ENCODE measurements at places on chromosomes 16 and 17.
A peak's percentile ranks its signal among the peaks of the same experiment; 100 is the strongest.

GRCh38 chr16:86610779-86611524, 32.6 kb downstream of the FOXL1 start:
- DNase-seq, result no peak

DNA sequence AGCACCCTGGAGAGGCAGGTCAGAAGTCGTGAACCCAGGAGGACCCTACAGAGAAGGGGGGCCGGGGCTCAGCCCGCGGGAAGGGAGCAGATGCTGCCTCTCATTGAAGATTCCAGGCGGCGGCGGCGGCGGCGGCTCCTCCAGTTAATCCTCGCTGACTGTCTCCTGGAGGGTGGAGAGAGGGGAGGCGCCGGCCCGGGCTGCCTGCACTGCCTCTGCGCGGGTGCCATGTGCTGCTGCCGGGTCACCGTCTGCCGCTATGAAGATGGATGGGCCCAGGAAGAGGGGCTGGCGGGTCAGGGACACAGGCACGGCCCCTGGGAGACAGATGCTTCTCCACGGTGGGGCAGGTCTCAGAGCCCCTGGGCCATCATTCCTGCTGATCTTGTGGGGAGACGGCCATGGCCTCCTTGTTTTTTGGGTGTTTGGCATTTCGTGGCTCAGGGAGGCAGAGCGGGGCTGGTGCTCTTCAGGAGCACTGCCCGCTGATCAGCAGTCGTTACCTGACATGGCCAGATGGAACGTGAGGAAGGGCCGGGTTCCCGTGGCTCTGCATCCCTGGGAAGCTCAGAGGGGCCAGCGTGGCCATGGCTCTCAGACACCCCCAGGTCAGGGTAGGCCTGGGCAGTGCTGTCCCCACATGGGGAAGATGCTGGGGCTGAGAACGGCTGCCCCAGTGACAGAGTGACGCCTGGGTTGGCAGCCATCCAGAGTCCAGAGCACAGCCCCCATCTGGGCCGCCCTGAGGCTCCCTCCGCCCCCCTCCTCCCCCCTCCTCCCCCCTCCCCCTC, 36.1 kb downstream of the GINS2 start:
- no peak for DNase-seq

GRCh38 chr17:28328325-28328724, 6.9 kb downstream of the IFT20 start:
- no peak for DNase-seq

DNA sequence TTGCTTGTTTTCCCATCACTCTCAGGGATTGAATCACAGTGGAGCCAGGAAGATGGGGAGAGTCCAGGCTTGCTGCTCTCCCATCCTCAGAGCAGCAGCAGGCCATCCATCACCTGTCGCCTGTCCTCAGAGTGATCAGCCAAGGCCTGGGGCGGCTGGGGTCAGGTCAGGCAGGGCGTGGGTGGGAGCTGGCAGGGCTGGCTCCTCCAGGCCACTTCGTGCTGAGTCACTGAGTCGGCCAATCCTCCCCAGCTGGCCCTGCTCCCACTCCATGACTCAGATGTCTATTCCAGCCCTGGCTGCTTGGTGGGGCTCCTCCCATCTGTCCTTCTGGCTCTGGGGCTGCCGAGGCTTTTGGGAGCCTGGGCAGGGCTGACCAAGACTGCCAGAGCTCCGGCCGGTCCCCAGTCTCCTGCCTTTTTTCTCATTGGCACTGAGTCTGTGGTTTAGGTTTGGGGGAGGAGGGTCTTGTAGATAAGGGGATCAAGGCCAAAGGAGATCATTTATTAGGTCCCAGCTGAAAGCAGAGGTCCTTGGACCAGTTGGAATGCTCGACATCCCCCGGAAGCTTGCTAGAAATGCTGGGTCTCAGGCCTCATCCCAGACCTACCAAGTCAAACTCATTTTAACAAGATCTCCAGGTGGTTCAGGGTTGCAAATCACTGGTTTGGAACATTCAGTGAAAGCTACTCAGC, 72.7 kb downstream of the ABCC1 start:
- peak; percentile 96 for DNase-seq

GRCh38 chr17:39889200-39889599, 21.2 kb downstream of the ZPBP2 start:
- no peak for DNase-seq

- no peak for DNase-seq
Observed at GRCh38 chr16:1372292-1372950, 20.7 kb downstream of the GNPTG start.

- no peak for DNase-seq
Observed at GRCh38 chr16:24610416-24610755, 71.0 kb downstream of the RBBP6 start.

GRCh38 chr17:46078675-46079074, 79.6 kb downstream of the STH start:
- no peak for DNase-seq

GRCh38 chr16:79076047-79076767, 524.3 kb downstream of the MAF start:
- no peak for DNase-seq

DNA sequence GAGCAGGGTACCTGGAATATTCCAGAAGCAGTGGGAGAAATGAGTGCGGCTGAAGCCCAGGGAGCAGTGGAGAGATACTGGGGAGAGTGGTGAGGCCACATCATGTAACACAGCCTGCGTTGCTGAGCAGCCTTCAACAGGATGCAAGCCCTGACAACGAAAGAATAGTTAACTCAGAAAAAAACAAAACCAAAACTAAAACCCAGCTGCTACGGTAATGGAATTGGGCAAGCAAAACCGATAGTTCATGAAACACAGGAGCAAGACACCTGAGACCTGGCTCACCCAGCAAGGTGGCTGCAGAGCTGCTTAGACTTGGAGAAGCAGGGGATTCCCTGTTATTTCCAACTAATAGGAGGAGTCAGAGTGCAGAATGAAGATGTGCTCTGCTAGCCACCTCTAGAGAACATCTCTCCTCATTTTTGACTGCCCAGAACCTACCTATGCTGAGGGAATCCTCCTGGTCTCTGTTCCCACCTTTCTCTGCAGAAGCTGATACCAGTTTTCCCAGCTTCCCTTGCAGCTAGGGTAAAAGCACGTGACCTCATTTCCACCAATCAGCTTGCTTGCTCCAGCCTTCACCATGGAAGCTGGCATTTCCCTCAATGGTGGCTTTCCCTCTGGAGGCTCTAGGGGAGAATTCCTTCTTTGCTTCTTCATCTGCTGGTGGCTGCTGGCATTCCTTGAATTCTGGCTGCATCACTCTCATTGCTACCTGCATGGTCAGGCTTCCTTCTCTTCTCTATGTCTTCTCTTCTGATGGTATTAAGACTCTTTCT, 59.4 kb upstream of the XYLT1 start:
- no peak for DNase-seq

- no peak for DNase-seq
Observed at GRCh38 chr17:77441940-77442339, 301.2 kb downstream of the SEC14L1 start.

- no peak for DNase-seq
Observed at GRCh38 chr17:17067257-17067656, 25.0 kb downstream of the MPRIP start.

- no peak for DNase-seq
Observed at GRCh38 chr16:76532188-76532973, 255.2 kb downstream of the CNTNAP4 start.

- peak; percentile 57 for DNase-seq
Observed at GRCh38 chr16:64589836-64590235, 532.0 kb downstream of the CDH11 start.

DNA sequence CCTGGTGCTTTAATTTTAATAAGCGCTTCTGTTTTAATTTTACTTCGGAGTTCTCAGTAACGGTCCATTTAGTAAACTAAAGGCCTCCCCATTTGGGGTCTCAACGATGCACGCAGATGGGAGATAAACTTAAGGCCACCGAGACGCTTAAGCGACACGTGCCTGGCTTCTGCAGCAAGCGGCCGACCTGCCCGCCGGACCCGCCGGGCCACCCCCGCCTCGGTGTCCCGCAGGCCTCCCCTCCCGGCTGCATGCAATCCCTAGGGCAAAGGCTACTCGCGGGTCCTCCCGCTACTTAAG, 592 bp downstream of the GCSH start:
- DNase-seq, result no peak

DNA sequence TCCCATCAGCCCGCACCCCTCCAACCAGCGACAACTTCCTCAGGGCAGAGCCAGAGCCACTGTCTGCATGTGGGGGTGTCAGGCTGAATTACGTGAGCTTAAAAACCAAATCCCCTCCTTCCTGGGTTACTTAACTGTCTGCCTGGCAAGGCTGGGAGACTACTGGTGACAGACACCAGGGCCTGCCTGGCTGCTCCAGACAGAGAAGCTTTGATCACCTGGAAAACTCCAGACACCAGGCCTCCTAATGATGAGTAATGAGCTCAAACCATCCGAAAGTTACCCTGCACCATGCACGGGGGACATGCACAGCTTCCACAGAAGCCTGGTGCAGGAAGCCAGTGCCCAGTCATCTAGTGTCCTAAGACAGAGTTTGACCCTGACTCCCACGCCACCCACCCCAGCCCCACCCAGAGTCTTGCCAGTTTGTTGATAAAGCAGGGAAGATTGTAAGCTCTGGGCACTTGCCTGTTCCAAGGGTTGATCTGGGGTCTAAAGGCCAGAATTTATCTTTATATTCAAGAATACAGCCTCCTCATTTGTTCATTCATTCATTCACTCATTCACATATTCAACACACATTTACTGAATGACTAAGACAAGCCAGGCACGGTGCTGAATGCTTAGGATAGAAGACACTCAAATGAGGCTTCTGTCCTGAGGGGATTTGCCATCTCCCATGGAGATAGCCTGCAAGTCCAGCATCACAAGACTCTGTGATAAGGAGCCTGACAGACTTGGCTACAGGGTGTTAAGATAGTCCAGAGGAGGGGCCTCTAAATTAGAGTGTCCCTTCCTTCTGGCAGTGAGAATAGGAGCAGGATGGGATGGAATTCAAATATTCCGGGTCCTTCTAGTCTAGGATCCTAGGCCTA, 7.2 kb upstream of the CCDC182 start:
- DNase-seq, result no peak

DNA sequence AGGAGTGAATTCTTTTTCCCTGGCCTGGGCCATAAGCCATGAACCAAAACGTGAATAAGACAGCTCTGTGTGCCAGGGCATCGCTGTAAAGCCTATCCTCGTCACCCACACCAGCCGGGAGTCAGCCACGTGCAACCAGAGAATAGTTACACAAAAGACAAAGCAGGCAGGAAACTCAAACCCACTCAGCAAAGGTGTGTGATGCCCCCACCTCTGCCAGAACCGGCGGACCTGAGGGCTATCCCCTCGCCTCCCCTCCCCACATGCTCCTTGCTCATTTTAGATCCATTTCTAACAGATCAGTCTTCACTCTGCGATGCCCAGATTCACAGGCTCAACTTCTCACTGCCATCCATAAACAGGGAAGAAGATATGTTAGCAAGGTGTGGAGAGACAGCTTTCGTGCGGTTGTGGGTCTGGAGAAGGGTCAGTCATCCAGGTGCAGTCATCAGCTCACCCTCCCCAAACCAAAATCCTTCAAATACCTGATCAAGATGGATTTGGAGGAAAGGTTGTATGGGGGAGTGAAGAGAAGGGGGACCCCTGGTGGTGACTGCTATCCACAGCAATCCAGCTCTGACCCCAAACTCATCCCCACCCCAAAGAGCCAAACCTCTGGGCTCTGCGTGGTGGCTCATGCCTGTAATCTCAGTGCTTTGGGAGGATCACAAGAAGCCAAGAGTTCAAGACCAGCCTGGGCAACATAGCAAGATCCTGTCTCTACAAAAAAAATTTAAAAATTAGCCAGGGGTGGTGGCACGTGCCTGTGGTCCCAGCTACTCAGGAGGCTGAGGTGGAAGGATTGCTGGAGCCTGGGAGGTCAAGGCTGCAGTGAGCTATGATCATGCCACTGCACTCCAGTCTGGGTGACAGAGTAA, 219.2 kb downstream of the C16orf78 start:
- no peak for DNase-seq

- DNase-seq, result peak; percentile 93
Observed at GRCh38 chr17:29240968-29241963, 5.4 kb upstream of the CRYBA1 start.

GRCh38 chr16:4976611-4977145, 18.5 kb downstream of the SEC14L5 start:
- DNase-seq, result no peak

DNA sequence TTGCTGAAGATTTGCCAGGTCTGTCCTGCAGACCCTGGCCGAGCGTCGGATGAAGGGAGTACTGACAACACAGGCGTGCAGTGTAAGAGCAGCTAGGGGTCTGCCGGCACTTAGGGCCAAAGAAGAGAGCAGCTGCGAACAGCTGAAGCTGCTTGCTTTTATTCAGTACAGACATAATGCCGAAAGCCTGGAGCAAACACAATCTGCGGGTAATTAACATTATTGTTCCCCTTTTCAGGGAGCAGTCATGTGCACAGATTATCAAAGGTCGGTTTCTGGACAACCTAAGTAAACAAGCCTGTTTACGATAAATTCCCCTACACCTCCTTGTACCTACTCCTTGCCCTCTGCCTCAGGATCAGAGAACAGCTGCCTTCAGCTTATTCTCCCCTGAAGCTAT, 12.0 kb upstream of the KRT23 start:
- no peak for DNase-seq

DNA sequence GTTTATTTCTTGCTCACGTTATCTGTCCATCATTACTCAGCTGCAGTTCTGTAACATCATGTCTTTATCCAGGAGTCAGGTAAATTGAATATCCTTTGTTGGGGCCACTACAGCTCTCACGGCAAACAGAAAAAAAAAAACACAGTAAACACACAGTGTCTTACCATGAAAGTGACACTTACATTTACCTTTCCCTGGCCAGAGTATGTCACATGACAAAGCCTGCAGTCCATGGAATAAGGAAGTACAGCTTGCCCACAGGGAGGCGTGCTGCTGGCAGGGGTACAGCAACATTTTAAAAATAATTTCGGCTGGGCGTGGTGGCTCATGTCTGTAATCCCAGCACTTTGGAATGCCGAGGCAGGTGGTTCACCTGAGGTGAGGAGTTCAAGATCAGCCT, 85.7 kb upstream of the HS3ST4 start:
- no peak for DNase-seq

DNA sequence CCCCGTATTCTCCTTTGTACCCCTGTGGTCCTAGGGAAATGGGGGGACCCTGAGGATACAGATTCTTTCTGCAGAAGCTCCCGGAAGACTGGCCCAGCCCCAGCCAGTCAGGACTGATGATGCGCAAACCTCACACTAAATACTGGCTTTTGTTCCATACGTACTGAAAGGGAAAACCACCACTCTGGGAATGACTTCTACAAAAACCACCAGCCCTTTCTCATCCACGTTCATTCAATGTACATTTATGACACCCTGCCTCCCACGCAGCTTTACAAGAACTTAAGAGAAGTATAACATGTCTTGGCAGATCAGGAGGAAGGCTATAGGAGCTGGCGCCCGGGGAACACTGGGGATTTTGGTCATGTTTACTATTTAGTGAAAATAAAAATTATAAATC, 70.6 kb downstream of the MARCHF10 start:
- DNase-seq, result no peak

DNA sequence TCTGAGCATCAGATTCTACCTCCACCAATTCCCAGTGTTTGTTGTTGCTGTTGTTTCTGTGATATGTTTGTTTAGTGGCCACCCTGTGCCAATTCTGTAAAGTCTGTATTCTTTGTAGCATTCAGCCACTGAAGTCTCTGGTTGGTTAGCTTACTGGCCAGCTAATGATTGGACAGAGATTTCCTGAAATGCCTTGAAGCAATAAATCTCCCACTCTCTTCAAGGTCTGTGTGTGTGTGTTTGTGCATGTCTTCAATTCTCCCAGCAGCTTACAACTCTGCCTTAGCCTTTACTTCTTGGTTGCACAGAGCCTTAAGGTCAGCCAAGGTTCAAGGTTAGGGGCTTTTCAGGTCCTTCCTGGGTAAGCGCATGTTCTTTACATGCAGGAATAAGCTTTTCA, 38.2 kb downstream of the PRPSAP2 start:
- DNase-seq, result no peak

GRCh38 chr17:44933824-44934744, 13.5 kb downstream of the KIF18B start:
- DNase-seq, result no peak
